Activated CD8-positive, alpha-beta memory T cell treated with anti-CD3 and anti-CD28 coated beads for 48 hours (primary cell): ENCODE measurements at places on chromosomes 7 and 10.

- no peak for DNase-seq
Observed at GRCh38 chr10:99654390-99655175, 4.7 kb upstream of the ENTPD7 start.

DNA sequence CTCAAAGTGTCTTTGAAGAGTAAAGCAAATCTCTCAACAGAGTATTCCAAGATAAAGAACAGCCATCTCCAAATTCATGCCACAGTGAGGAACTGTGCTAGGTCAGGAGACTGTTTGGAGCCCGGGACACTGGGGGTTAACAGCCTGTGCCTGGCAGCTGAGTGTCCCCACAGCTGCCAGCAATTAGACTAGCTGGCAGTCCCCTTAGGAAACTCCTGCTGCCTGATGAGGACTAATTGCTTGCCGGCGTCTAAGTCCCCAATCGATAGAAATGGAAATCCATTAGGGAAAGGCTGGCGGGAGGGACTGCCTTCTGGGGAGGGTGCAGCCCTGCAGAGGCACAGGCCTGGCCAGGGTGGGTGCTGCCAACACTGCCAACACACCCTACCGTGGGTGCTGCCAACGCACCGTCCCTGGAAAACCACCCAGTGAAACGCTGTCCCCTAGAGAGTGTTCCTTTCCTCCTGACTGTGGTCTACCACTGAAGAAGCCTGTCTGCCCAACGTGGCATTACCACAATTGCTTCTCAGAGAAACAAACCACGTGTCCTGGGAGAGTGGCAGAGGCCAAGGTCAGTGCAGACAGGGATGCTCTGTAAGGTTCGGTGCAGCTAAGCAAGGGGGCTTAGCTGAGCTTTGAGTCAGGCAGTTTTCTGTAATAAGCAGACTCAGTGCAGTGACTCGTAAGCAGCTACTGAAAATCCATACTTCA lies 60.8 kb downstream of the XRCC2 start:
- DNase-seq, result no peak

DNA sequence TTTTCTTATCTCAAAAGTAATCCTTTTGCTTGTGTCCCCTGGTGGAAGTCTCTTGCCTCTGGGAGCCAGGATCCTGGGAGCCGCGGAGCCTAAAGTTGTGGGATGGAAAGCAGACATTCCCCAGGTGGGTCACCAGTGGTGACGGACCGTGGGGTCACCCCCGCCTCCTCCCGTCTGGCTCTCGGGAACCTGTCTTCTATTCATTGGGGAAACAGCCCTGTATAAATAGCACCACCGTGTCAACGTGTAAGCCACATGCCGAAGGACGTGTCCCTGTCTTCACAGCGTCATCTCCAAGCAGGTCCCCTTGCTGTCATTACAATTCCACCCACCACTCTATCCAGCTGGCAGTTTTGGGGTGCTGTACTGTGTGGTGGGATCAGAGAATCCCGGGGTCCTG lies 87.5 kb downstream of the ELFN1 start:
- no peak for DNase-seq

DNA sequence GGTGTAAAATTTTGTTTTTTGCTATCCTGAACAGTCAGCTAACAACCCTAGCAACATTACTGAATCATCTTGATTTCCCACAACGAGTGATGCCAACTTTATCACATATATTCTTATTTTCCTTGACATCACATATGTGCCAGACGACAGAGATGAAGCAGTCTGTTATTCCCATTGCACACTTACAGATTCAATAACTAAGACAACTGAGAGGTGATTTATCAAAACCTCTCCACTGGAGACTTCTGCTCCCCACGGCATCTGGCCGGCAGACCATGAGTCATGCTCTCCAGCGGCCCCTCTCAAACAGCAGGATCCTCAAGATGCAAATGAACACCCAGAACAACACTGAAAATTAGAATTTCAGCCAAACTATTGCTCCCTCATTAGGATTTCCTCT lies 57.1 kb downstream of the AMPH start:
- no peak for DNase-seq

- no peak for DNase-seq
Observed at GRCh38 chr10:106312087-106312486, 852.4 kb downstream of the SORCS1 start.

GRCh38 chr7:15582773-15583172 lies 21.0 kb upstream of the AGMO start:
- DNase-seq, result no peak
